Stimulated activated CD8-positive, alpha-beta memory T cell treated with anti-CD3 and anti-CD28 coated beads, Interleukin-4, amount 100 ng/mL, for 4 hours (primary cell): ENCODE measurements at places on chromosomes 2 and 18.

DNA sequence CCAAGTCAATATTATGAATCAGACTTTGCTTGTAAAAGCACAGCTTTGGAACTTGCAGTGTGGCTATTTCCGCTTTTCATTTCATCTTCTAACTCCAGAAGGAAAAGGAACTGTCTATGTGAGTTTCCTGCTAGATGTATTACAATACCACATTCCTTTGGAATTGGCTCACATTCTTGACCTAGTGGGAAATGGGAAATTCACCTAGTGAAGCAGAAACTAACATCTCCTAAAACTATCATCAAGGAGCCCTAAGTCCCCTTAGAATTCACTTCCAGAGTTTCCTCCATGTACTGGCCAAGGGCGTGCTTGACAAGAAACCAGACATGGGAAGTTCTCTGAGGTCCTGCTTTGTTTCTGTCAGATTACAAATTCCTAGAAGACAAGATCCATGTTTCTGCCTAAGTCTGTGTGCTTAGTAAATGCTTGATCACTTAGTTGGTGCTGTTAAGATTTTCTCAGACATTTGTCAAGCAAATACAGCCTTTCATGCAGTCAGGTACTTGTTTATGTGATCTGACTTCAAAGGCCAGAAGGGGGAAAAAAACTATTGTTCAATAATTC is 275.7 kb upstream of the FN1 start:
- no peak for DNase-seq

DNA sequence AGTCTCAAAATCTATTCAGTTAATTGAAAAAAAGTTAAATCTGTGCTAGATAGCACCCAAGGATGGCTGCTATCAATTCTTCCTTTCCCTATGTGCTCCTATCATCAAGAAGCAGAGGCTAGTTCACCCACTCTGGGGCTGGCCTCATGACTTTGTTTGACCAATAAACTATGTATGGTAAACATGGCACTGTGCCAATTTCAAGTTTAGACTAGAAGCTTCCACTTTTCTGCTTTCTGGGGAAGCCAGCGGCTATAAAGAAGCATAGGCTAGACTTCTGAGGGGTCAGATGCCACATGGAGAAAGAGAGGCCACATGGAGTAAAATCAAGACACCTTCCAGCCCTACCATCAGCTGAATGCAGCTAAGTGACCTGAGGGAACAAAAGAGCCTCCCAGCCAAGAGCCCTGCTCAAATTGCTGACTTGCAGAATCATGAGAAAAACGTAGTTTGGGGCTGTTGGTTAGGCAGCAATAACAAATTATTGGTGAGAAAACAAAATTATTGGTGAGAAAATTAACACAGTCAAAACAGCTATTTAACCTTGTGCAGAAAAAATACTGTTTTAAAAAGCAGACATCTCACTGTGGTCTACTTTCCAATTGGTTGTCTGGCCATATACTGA is 86.5 kb upstream of the SLC14A2 start:
- DNase-seq, result no peak

DNA sequence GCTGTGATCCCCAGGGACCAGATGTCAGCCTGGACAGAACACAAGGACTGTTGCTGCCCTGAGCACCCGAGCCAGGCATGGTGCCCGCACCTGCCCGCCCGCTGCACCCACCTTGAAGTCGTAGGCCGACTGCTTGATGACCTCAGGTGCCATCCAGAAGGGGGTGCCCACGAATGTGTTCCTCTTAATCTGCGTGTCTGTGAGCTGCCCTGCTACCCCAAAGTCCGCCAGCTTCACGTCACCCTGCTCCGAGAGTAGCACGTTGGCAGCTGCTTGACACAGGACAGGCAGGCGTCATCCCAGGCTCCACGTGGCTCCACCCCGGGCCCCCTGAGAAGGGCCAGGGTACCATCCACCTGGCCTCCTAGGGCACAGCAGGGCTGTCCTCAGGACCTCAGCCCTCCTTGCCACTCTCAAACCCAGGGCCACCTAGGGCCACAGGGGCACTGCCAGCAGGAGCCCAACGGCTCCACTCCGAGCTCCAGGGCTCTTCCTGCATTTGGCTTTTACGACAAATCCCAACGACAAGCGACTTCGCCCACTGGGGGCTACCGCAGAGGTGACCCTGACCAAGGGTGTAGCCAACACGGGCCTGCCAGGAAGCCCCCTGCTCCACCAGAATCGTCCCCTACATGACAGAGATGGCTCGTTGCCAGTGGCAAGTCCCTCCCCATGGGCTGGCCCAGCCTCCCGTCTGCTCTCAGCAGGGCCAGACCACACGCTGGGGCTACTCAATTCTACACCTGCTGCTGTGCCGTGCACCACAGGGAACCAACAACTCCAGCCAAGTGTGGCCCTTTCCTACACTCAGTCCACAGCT is 9.0 kb downstream of the STK25 start:
- no peak for DNase-seq

GRCh38 chr2:77567723-77568122 is 45.5 kb upstream of the LRRTM4 start:
- DNase-seq, result no peak

DNA sequence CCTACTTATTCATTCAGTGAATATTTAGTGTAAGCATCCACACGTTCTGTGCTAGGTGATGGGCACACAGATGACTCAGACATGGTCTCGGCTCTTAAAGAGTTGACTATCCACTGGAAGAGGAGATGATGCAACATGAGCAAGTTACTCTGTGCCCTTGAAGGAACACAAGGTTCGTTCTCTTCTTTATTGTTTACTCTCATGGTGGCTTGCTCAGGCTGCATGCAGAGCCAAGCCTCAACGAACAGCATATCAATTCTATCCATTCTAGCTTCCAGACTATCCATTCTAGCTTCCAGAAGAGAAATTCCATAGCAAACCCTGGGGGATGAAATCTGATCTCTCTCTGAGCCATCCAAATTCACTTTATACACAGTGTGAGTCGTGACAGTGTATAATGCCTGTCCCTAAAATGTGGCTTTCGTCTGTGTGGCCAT is 68.1 kb upstream of the CTAGE1 start:
- DNase-seq, result no peak

- no peak for DNase-seq
Observed at GRCh38 chr2:203016716-203017115, 2.0 kb downstream of the NBEAL1 start.

DNA sequence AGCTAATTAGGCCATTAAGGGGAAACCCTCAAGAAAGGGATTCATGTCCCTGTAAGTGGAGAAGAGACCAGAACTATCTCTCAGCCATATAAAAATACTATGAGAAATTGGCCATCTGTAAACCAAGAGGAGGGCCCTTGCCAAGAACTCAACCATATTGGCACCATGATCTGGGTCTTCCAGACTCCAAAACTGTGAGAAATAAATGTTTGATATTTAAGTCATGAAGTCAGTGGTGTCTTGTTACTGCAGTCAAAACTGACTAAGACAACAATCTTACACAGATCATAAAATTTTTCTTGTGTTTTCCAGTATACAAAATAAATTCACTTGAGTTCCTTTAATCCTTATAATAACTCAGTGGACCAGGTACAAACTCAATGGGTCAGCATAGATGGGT is 589.8 kb upstream of the CDH2 start:
- no peak for DNase-seq

DNA sequence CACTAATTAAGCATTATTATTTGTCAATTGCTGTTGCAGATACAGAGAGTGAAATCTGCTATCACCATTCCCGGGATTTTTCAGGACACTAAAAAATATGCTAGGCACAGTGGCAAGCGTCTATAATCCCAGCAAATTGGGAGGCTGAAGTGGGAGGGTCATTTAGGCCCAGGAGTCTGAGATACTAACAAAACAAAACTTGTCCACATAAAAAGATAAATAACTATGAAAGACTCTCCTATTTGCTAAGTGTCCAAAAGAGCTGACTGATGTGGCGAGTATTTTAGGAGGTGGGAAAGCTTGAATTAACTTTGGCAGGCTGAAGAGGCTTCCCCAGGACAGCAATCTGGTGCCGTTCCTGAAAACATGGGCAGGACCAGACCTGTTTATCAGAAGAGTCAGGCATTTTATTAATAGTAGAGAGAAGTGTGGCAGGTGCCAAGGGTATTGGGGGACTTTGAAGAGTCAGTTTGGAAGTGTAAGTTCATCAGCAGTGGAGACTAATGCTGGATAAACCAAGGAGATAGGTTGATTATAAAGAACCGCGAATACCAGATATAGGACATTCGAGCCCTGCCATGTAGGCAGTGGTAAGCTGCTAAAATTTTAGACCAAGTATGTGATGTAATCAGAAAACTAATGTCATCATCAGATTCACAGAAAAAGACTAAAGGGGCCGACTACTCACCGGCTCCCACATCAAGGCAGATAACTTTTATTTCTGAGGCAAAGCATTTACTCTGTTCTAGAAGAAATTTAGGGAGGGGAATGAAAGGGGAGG is 201.8 kb downstream of the EPHA4 start:
- no peak for DNase-seq

GRCh38 chr2:160672211-160672610 is 178.6 kb upstream of the RBMS1 start:
- no peak for DNase-seq

- DNase-seq, result no peak
Observed at GRCh38 chr2:181850936-181851560, 40.5 kb upstream of the ITPRID2 start.

GRCh38 chr2:30135541-30135940 is 11.3 kb upstream of the YPEL5 start:
- no peak for DNase-seq

DNA sequence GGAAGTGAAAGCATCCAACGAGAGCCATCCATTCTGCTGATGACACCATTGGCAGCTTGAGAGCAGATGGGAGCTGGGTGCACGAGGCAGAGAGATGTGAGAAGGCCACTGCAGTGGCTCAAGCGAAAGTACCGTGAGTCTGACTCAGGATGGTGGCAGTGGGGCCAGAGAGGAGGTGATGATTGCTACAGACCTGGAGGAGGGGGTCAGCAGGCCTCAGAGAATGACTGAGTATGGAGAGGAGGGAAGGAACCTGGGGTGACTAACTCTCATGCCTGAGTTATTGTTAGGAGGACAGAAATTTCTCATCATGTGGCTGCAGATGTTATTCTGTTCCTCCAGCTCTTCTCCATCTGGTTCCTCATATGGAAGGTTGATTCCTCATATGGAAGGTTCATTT is 8.8 kb upstream of the ZBTB7C start:
- no peak for DNase-seq

- no peak for DNase-seq
Observed at GRCh38 chr2:84393829-84394228, 65.3 kb downstream of the SUCLG1 start.

DNA sequence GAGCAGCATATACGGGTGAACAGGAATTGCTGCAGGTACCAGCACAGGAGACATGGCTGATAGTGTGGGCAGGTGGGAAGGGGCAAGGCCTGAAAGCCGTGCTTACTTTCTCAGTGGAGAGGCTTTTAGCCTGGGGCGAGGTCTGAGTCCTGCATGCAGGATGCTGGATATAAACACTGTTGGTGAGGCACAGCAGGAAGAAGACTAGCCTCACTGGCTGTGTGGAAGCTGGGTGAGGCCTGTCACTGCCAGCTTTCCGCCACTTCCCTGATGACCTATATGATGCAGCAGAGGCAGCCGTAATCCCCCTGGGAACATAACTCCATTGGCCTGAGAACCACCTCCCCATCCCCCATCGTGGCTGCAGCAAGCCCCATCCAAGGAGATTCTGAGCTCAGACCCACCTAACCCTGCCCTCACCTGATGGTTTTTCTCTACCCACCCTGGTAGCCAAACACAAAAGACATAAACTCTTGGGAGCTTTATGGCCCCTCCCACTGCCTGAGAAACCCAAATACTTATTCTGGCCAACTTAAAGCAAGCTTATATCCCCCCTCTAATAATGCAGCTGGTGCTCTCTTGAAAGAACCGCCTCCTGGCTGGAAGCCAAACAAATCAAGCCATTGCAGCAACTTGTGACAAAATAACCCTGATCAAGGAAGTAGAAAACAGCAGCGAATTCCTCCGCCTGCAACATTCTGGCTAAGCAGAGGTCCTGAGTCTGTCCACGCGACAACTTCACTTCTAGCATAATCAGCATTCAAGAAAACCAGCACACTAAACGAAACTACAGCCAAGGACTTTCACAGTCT is 54.6 kb upstream of the DSC1 start:
- DNase-seq, result no peak

- DNase-seq, result no peak
Observed at GRCh38 chr18:7740821-7741220, 173.7 kb downstream of the PTPRM start.

- DNase-seq, result no peak
Observed at GRCh38 chr2:38073211-38074057, 2.5 kb downstream of the CYP1B1 start.

DNA sequence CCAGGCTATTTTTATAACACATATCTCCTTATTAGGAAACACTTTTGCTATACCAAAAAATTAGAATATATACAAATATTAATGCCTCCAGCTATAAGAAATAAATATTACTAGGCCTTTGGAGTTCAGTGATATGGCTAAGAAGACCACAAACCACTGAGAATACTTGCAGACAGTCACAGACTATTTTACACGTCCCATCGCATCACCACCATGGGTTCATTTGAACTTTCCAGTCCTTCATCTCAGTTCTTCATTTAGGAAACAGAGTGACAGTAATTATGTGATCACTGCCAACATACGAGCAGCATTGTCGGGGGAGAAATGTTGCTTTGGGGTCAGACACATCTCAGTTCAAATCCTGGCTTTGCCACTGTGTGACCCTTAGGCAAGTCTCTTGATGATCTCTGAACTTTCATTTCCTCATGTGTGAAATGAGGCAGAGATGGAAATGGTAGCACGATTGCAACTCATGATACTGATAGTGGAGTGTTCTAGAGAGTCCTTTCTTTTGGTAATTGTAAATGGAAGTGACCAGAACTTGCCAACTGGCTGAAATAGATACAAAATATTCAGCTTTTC is 138.9 kb upstream of the NRP2 start:
- no peak for DNase-seq

DNA sequence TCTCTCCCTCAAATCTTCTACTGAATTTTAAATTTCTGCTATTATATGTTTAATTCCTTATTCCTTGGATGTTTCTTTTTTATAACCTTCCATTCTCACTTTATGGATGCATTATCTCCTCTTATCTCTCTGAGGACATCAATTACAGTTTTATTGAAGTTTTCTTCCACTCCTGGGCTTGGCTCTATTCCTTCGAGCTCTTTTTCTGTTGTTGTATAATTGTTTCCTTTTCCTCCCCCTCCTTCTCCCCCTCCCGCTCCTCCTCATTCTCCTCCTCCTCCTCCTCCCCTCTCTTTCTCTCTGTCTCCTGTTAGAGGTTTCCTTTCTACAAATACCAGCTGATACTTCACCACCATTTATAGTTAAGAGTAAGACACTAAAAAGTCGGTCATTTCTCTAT is 209.8 kb downstream of the ZBTB7C start:
- DNase-seq, result no peak

GRCh38 chr2:186612555-186613440 is 22.9 kb downstream of the ITGAV start:
- no peak for DNase-seq

- DNase-seq, result no peak
Observed at GRCh38 chr2:145653553-145653952, 1133.6 kb upstream of the ZEB2 start.

DNA sequence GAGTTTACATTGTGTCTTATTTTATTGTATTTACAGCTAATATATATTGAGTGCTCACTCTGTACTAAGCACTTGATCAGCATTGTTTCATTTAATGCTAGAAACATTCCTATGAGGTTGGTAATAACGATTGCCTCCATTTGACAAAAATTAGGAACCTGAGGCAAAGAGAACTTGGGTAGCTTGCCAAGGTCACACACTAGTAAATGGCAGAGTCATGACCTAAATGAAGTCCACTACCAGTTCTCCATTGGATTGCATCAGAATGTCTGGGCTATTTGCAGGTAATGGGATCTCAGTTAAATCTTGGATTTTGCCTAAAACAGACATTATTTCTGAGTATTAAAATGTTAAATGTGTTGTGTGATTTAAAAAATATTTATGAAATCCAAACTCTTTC is 65.8 kb upstream of the CRIM1 start:
- no peak for DNase-seq
